NCI-H1048 (cell line): ENCODE measurements at places on chromosomes 4 and X.

GRCh38 chr4:76952656-76953582 lies 3.4 kb downstream of the SEPTIN11 start:
- no peak for DNase-seq

DNA sequence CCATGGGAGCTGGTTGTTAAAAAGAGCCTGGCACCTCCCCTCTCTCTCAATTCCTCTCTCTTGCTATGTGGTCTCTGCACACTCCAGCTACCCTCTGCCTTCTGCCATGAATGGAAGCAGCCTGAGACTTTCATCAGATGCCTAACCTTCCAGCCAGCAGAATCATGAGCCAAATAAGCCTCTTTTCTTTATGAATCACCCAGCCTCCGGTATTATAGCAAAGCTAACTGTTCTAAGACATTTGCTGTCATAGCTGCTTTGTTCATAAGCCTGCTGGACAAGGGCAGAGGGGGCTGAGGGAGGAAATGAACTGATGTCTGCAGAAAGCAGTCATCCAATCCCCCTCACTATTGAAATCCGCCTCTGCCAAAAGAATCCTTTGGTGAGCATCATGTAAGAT lies 196.7 kb downstream of the ZNF330 start:
- no peak for DNase-seq

DNA sequence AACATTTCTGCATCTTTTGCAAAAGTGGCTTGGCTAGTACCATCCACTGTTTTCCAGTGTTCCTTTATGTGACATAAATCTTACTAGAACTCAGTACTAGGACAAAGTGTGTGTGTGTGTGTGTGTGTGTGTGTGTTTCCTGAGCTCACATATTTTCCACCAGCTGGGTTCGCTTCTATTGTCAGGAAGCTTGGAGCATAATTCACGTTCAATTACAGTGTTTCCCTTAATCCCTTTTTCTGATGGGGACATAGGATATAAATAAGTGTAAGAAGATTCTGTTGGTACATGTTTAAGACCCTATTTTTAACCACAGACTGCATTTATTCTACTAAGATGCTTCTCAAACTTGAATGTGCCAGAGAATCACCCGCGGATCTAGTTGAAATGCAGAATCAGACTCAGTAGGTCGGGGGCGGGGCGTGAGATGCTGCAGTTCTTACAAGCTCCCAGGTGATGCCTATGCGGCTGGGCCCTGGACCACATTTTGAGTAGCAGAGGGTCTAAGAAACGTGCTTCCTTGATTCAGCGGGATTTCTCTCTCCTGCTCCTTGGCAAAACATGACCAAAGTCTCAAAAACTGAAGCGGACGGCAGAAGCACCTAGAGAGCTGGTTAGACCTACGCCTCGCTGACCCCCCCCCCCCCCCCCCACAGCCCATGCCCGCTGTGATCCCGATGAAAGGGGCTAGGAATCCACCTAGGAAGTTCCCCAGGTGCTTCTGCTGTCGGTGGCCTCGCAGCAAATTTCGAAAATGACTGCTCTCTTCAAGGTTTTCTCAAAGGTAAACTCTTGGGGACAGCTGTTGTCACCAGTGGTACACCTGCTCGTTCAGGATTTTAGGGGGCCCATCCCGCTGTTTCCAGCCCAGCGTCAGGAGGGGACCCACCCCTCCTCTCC lies 797 bp downstream of the CD99L2 start:
- DNase-seq = no peak

- DNase-seq = no peak
Measured at GRCh38 chrX:148958901-148959300, 458.5 kb downstream of the AFF2 start.
